ENCODE measurements at places on chromosomes 5 and 9. TPM values are rescaled to one million over a fixed set of nuclear protein-coding genes. Genes with fewer than 3 reads are reported as not detected.

Gene SHOC1
- not detected for total RNA-seq

Gene DMRTA1
- total RNA-seq = 1.6 TPM

Gene DNAI1
- not detected for total RNA-seq

Gene RGS3
- total RNA-seq = 71.1 TPM

GRCh38 chr5:111553868-111554267 lies 41.5 kb upstream of the STARD4 start:
- no peak for DNase-seq
